ENCODE measurements at places on chromosomes 11 and 22.

DNA sequence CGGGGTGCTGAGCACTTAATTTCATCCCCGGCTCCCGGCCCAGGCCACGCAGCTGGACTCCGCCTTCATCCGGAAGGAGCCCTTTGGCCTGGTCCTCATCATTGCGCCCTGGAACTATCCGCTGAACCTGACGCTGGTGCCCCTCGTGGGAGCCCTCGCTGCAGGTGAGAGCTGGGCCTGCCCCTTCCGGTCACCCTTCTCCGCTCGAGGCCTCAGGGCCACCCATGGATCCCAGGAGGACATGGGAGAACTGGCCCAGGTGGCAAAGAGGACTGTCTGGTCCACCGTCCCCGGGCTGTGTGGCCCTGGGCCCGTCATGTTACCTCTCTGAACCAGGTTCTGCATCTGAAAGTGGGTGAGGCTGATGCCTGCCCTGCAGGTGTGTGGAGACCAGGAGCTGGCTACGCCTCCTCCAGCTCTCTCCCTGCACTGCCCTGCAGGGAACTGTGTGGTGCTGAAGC is 8.6 kb downstream of the ALDH3B1 start:
- DNase-seq, result no peak

GRCh38 chr22:29703569-29704195 is 16.1 kb upstream of the CABP7 start:
- no peak for DNase-seq

DNA sequence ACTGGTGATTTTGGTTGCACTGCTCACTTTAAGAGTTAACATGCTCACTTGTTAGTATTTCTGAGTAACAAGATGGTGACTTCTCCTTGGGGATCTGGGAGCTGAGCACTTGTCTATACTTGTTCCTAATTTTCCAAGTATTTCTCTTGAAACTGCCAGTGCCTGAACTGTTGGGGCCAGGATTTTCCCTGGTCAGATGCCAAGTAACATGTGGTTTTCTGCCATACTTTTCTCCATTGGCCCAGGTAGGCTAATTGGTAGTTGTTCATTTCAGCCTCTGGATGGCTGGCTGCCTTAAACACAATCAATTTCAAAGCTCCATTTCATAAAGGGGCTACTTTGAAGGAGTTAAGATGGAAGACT is 35.0 kb downstream of the RNF141 start:
- DNase-seq, result no peak

DNA sequence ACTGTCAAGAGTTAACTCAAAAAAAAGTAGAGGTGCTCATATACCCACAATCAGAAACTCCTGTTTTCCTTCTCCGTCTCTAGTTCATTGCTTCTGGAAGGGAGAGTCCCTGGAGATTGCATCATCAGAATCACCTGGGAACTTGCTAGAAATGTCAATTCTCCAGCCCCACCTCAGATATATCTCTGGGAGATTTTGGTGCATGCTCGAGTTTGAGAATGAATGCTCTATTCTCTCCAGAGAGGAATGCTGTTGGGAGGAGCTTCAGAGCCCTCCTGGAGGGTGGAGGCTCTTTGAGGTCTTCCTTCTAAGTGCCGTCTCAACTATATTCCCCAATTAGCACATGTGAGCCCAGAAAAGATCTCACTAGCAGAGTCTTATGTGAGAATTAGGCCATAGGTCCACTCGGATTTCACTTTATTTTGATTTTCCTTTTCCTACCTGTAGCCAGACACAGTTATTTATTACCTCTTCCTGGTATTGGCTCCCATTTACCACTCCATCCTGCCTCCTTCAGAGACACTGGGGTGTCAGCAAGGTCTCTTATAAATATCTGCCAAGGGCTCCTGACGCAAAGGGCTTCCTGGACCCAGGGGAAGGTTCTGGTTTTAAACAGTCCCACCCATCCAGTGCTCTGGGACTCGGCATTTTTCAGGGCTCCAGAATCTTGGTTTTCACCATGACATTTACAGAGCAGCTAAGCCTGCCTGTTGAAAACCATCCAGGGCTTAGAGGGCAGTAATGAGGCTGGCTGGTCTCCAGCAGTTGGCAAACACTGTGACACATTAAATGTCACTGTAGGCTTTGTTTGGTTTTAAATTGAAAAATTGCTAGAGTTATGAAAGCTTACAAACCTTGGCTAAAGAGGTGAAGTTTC is 136.2 kb downstream of the CD44 start:
- DNase-seq, result no peak

DNA sequence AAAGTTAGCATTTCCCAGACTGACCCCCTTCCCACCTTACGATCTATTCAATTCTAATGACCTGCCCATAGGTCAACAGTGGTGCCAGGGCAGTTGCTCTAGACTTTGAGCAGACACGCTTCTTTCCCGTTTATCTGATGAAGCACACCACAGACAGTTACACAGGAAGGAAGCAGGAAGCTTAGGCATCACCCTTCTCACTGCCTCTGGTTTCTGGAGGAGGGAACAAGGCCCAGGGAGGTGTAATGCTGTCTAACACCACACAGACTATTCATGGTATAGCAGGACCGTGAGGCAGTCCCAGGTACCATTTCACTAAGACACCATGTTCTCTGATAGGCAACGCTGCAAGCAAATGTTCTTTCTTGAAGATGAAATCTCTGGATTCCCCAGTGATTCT is 279.4 kb downstream of the NTM start:
- DNase-seq, result no peak
